ENCODE measurements at places on chromosomes 7 and 10.

DNA sequence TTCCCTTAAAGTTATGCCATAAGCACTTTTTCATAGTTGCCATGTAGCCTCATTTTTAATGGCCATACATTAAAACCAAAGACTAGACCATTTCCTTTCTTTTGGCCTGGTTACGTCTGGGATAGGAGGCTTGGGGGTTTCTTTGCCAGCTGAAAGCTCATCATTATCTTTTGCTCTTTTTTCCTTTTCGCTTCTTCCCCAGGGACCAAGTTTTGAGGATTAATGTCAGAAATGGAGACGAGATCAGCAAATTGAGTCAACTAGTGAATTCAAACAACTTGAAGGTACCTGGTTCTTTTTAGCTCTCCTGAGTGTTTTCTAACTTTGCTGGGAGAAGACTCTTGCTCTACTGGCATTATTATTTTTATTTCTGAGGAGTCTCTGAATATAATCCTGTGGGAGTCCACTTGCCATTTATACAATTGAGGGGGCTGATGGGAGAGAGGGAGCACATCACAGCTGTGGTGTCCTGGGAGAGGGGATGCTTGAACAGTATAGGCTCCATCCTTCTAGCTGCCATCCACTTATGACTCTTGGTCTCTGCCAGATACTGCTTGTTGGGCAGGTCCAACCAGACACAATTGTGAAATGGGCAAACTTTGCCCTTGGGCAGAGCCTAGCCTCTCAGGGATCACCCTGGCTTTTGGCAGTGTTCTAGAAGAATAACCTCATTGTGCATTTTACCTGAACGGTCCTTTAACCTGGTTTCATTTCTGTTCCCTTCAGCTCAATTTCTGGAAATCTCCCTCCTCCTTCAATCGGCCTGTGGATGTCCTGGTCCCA, 5.8 kb downstream of the CPA4 start:
- no peak for DNase-seq

GRCh38 chr7:135653340-135654080, 8.8 kb upstream of the STMP1 start:
- no peak for DNase-seq

GRCh38 chr10:34184939-34185386, 630.1 kb downstream of the PARD3 start:
- DNase-seq = no peak

- DNase-seq = no peak
Measured at GRCh38 chr7:70634610-70635068, 497.3 kb upstream of the GALNT17 start.

DNA sequence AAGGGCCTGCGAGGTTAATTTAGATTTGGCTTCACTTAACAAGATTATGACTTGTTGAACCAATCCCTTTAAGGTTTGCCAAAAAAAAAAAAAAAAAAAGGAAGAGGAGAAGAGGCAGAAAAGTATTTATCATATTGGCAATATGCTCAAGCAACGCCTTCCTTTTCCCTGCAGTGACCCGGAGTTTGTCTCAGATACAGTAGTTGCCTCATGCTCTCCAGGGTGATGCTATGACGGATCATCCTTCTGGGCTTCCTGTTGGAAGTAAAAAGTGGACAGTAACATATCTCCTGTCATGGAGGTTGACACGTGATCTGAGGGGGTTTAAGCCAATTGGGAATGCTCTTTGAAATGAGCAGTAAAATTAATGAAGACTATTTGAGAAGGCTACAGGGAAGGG, 117.3 kb downstream of the BMPER start:
- no peak for DNase-seq

- no peak for DNase-seq
Measured at GRCh38 chr7:141074162-141074991, 513 bp downstream of the TMEM178B start.

GRCh38 chr7:93799750-93800357, 90.7 kb downstream of the TFPI2 start:
- DNase-seq = no peak

DNA sequence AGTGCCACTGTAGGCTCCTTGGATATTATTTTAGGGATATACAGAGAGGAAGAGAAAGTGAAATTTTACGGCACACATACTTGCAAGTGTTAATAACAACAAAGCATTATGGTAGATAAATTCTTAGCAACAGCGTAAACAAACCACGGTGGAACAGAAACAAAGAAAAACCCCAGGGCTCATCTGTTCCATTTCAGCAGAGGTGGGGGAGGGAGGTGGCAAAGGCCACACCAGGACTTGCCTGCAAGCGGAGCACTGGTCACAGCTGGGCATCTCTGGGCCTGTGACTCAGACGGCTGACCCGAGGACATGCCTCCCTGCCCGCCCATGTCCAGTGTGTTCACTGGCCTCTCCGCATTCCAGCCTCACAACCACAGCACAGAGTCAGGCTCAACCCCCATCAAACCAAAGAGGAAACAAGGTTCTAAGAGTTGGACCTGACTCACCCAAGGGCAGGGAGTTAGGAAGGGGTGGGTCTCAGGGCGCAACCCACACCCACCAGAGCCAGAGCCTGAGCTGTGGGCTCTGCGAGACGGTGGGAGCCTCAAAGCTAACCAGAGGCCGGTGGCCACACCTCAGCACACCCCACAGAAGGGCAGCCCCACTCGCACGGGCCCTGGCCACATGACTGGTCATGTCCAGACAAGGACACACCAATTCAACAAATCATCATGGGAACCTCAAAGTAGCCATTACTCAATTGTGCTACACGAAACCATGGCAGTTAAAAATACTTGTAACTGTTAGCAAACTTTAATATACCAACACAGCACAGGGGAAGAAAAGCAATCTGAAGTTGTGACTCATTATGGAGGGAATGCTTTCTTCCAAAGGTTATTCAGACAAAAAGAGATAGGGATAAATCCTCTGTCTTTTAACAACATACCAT, 10.7 kb downstream of the ESYT2 start:
- DNase-seq = peak; percentile 99

- no peak for DNase-seq
Measured at GRCh38 chr7:133053321-133053891, 28.5 kb downstream of the CHCHD3 start.

DNA sequence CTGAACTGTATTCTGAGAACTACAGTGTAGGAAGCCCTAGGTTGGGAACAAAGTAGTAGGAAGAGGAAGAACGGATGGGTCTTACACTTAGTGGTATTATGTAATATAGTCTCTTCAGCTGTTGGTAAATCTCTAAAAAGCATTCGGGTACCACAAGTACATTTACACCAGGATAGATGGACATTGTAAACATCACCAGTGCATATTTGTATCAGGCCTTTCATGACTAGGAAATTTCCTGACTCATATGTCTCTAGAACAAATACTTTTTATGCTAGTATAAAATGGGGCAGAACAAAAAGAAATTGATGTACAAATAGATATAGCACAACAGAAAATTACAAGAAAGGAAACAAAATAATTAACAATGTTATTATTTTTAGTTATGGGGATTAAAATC, 21.5 kb upstream of the OR6B1 start:
- DNase-seq = no peak

DNA sequence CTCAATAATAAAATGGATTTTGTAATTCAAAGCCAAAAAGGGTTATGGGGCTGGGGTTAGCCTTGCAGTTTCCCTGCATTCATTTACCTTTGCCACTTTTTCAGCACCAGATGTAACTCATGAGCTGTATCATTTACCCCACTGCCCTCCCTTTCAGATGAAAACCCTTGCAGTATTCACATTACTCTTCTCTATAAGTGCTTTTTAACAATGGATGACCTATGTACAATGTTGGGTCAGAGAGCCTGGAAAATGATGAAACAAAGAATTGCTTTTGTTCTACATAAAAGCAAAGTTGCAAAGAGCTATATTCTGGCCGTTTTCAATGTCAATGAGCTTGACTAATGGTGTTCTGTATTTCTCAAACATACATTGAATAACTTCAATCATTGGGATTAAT, 189.7 kb downstream of the TMEM26 start:
- DNase-seq = no peak

- no peak for DNase-seq
Measured at GRCh38 chr10:124756156-124756903, 12.2 kb upstream of the FAM53B start.

GRCh38 chr7:119037941-119038340, 813.4 kb downstream of the ANKRD7 start:
- DNase-seq = no peak

DNA sequence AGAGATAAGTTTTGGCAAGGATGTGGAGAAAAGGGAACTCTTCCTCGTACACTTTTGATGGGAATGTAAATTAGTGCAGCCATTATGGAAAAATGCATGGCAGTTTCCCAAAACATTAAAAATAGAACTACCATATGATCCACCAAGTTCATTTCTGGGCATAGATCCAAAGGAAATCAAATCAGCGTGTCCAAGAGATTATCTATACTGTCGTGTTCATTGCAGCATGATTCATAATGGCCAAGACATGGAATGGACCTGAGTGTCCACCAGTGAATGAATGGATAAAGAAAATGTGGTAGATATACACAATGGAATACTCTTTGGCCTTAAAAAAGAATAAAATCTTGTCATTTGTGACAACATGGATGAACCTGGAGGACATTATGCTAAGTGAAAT, 70.3 kb upstream of the RSU1 start:
- DNase-seq = no peak

- DNase-seq = no peak
Measured at GRCh38 chr10:22648547-22648961, 65.8 kb downstream of the PIP4K2A start.

GRCh38 chr7:39950473-39951225, 593 bp downstream of the CDK13 start:
- DNase-seq = peak; percentile 32

DNA sequence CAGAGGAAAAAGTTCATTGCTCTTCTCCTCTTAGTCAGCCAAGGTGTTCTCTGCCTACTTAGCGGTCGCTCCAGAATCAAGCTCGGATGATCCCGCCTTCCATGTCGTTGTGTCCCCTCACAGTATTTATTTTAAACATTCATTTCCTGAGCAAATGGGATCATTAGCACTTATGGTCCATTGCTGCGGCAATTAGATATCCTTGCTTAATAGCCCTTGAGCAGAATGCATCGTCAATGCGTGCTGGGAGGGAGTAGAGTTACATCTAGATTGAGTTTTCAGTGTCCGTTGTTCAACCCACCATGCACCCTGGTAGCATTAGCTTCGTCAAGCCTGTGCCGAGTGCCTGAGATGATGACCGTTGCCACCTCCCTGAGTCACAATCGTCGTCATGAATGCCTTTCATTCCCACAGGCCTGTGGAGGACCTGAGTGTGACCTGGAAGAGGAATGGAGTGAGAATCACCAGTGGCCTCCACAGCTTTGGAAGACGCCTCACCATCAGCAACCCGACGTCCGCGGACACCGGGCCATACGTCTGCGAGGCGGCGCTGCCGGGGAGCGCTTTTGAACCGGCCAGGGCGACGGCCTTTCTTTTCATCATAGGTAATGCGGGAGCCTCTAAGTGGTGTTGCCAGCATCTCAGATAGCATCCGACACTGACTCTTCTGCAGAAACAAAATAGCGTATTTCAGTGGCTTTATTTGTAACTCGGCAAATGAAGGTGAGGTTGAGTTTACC, 650.4 kb downstream of the SDK1 start:
- no peak for DNase-seq

DNA sequence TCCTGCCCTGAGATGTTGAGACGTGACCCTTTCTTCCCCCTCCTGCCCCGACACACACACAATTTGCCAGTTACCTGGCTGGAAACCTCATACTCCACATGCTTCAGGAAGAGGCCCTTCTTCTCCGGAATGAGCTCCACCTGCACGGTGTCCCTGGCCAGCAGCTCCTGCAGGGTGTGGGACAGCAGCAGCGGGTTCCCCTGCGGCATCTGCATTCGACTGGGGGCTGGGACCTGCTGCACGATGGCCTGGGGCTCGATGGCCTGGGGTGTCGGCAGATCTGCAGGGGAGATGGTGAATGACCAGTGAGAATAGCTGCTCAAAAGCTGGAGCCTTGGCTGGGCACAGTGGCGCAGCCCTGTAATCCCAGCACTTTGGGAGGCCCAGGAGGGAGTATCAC, 36.0 kb downstream of the NUDT1 start:
- DNase-seq = no peak

- DNase-seq = no peak
Measured at GRCh38 chr7:42627101-42627500, 284.8 kb downstream of the C7orf25 start.

GRCh38 chr7:37186753-37187152, 261.9 kb downstream of the ELMO1 start:
- no peak for DNase-seq

- peak; percentile 70 for DNase-seq
Measured at GRCh38 chr7:106462365-106462859, 177.6 kb upstream of the NAMPT start.

Measured in CD14-positive monocyte (primary cell).